ENCODE measurements at places on chromosomes 3 and 15. TPM values are rescaled to one million over a fixed set of nuclear protein-coding genes. Genes with fewer than 3 reads are reported as not detected.

- no peak for DNase-seq
These were observed 430.7 kb upstream of the CBLB start for GRCh38 chr3:106299300-106300098.

- DNase-seq = no peak
These were observed 176.3 kb downstream of the IGF1R start for GRCh38 chr15:98824595-98824994.

DNA sequence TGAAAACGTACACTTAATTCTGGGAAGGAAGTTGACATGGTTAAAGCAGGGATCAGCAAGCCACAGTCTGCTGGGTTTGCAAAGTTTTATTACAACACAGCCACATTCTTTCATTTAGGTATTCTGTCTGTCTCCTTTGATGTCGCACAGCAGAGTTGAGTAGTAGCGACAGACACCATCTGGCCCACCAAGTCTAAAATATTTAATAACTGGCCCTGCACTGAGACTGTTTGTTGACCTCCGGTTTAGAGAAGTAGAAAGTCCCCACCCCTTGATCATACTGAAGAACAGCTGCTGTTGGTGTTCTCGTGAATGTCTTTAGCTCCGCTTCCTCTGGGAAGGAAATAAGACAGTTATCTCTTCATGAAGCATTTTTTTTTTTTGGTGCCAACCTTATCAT lies 66.2 kb downstream of the MCTP2 start:
- no peak for DNase-seq

DNA sequence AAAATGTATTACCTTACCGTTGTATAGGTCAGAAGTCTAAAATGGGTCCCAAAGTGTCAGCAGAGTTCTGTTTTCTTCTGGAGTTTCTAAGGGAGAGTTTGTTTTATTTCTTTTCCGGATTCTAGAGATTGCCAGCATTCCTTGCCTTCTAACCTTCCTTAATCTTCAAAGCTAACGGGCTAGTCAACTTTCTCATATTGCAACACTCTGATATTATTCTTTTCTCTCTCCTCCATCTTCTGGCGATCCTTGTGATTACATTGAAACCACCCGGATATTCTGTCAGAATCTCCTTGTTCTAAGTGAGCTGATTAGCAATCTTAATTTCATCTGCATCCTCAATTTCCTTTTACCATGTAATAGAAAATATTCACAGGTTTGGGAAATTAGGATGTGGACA lies 36.2 kb upstream of the AADACL2 start:
- DNase-seq = no peak

GRCh38 chr3:143699424-143699823 lies 148.8 kb downstream of the SLC9A9 start:
- no peak for DNase-seq

DNA sequence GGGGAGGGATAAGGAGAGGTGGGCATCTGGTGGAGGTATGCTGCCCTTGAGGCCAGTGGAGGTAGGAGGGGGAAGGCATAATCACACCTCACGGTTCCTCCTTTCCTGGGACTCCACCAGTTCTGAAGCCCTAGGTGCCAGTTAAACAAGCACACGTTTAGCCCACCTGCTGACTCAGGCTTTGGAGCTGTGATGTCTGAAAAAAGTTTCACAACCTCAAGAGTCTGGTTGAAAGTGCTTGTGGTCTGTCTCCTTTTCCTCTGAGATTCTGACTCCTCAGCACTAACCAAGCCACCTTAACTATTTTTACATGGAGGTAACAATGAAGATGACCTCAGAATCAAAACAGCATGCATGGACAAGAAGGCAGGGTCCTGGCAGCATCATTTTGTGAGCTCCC lies 23.0 kb downstream of the HPS3 start:
- DNase-seq = no peak

- DNase-seq = peak; percentile 26
These were observed 18.9 kb upstream of the LRRK1 start for GRCh38 chr15:100900136-100900794.

DNA sequence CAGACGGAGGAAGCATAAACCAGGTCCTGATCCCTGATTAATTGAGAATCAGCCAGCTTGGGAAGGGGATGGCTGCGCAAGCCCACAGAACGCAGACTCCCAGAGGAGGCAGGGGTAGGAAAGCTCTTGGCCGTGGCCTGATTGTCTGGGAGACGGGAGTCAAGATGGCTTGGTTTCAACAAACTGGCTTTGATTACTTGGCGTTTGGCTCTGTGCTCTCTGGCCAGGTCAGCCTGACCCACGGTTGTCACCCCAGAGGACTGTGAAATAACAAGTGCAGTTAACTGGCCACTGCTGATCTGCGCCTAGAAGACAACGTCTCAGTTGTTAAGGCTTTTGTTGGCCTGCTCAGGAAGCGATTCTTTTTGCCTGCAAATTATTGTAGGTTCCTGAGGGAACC lies 387.0 kb upstream of the PROK2 start:
- DNase-seq = no peak

Gene CCR5
- total RNA-seq = not detected

Gene FEZF2
- total RNA-seq = not detected

Gene AMOTL2
- total RNA-seq = 130 TPM
